T-cell (primary cell): ENCODE measurements at places on chromosomes 4 and X. TPM values are rescaled to one million over a fixed set of nuclear protein-coding genes. Genes with fewer than 3 reads are reported as not detected.

The GRID2 gene
- total RNA-seq, result 0.13 TPM

The CT47C1 gene
- total RNA-seq, result not detected

DNA sequence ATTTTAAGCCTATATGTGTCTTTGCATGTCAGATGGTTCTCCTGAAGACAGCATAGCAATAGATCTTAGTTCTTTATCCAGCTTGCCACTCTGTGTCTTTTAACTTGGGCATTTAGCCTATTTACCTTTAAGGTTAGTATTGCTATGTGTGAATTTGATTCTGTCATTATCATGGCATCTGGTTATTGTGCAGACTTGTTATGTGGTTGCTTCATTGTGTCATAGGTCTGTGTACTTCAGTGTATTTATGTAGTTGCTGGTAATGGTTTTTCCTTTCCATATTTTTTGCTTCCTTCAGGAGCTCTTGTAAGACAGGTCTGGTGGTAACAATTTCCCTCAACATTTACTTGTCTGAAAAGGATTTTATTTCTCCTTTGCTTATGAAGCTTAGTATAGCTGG is 1443.5 kb downstream of the FAM133A start:
- H3K4me1 ChIP-seq, result no peaks in the 10 kb centered on the region
- H3K27me3 ChIP-seq, result no peaks in the 10 kb centered on the region
- no peak overlapping the region for H3K27ac ChIP-seq
- DNase-seq, result no peak
- H3K36me3 ChIP-seq, result no peaks in the 10 kb centered on the region

- no peaks in the 10 kb centered on the region for H3K4me1 ChIP-seq
- peaks cover 4% of the 10 kb centered on the region for H3K27me3 ChIP-seq
- H3K36me3 ChIP-seq, result no peaks in the 10 kb centered on the region
- no peak overlapping the region for H3K4me3 ChIP-seq
- no peak overlapping the region for H3K27ac ChIP-seq
Measured at GRCh38 chrX:112078606-112079005, 4.0 kb downstream of the TRPC5 start.

GRCh38 chr4:104413487-104413886 is 81.2 kb downstream of the CXXC4 start:
- no peak overlapping the region for H3K4me3 ChIP-seq
- H3K27me3 ChIP-seq, result no peaks in the 10 kb centered on the region
- no peak for DNase-seq
- H3K4me1 ChIP-seq, result no peaks in the 10 kb centered on the region

GRCh38 chr4:79450053-79450452 is 42.0 kb upstream of the GK2 start:
- H3K36me3 ChIP-seq, result no peaks in the 10 kb centered on the region
- H3K27me3 ChIP-seq, result no peaks in the 10 kb centered on the region
